ENCODE measurements at places on chromosomes 4 and X.
A peak's percentile ranks its signal among the peaks of the same experiment; 100 is the strongest.

GRCh38 chr4:41535911-41536371, 2.0 kb upstream of the LIMCH1 start:
- DNase-seq = no peak

GRCh38 chr4:159283696-159284095, 180.8 kb downstream of the RAPGEF2 start:
- DNase-seq = peak; percentile 79

GRCh38 chr4:113851816-113852215, 90.3 kb upstream of the CAMK2D start:
- no peak for DNase-seq

GRCh38 chr4:159010100-159010499, 92.8 kb upstream of the RAPGEF2 start:
- DNase-seq = no peak

DNA sequence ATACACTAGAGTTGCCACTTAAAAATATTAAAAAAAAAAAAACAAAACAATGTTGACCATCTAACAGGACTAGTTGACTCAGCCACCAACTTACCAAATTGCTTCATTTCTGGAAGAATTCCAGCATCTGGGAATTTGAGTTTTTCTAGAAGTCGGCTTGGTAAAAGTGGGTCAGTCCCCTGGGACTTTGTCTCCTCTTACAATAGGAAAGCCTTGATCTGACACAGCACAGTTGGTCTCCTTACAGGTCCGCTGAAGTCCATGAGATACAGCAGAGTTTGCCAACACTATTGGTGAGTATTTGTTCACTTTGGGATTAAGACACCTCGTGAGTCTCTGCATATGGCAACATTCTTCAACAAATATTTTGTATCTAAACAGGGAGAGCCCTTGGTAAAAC, 18.2 kb upstream of the DDIT4L start:
- no peak for DNase-seq

DNA sequence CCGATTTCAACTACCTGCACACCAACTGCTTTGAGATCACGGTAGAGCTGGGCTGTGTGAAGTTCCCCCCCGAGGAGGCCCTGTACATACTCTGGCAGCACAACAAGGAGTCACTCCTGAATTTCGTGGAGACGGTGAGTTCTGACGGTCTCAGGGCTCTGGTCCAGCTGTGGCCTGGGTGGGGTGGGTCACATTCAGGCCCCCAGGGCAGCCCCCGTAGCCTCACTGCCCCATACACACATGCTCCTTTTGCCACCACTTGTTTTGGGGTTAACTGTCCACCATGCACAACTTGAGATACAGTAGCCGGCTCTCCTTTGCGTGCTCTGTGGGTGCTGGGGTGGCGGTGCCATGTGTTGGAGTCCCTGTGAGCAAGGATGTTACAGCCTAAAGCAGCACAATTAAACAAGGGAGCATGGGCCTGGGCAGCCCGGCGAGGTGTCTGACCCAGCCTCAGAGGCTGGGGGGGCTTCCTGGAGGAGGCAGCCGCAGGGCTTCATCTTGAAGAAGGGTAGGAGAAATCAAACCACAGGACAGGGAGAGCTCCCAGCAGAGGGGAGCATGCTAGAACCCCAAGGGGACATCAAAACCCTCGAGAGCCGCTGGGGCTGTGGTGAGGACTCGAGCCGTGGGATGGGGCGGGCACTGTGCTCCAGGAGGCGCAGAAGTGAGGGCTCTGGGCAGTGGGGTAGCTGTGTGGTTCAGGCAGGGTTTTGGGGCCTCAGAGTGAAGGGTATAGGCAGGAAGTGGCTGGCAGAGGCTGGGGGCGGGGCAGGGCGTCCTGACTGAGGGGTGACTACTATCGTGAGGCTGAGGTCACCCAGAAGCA, 22.0 kb downstream of the CPZ start:
- DNase-seq = no peak

GRCh38 chr4:118754890-118755289, 69.7 kb downstream of the METTL14 start:
- DNase-seq = no peak

DNA sequence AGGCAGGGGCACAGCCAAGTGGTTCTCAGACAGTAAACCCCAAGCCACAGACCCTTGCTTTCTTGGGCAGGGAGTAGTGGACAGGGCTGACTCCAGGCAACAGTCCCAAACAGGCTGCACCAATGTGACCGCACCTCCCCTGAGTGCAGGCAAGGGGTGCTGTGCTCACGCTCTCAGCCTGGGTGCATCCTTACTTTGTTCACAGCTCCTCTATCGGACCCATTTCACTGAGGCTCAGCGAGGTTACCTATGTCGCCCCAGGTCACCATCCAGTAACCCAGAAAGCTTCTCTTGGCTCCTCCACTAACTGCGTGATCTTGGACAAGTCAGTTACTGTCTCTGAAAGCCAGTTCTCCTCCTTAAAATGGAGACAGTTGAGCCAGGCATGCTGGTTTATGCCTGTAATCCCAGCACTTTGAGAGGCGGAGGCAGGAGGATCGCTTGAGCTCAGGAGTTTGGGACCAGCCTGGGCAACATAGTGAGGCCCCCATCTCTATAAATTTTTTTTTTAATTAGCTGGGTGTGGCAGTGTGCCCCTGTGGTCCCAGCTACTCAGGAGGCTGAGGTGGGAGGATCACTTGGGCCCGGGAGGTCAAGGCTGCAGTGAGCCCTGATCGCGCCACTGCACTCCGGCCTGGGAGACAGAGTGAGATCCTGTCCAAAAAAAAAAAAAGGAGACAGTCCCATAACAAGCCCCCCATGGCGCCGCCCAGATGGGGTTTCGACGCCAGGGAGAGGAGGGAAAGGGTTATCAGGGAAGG, 823 bp upstream of the MAN2B2 start:
- no peak for DNase-seq

- no peak for DNase-seq
Observed at GRCh38 chr4:159278399-159278798, 175.5 kb downstream of the RAPGEF2 start.

DNA sequence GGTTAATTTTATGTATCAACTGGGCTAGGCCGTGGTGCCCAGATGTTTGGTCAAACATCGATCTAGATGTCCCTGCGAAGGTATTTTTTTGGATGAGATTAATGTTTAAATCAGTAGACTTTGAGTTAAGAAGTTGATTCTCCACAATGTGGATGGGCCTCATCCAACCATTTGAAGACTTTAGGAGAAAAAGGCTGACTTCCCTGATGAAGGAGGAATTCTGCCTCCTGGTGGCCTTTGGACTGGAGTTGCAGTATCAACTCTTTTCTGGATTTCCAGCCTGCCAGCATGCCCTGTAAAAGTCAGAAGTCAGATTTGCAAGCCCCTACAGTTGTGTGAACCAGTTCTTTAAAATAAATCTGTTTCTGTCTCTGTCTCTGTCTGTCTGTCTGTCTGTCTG, 91.4 kb downstream of the STK32B start:
- peak; percentile 12 for DNase-seq
